Activated T-cell treated with anti-CD3 and anti-CD28 coated beads, Interleukin-2, amount 50 U/mL, for 1 hour (primary cell): ENCODE measurements at places on chromosomes 1 and 21.

GRCh38 chr1:183388735-183389134, 29.4 kb downstream of the NMNAT2 start:
- DNase-seq = no peak

DNA sequence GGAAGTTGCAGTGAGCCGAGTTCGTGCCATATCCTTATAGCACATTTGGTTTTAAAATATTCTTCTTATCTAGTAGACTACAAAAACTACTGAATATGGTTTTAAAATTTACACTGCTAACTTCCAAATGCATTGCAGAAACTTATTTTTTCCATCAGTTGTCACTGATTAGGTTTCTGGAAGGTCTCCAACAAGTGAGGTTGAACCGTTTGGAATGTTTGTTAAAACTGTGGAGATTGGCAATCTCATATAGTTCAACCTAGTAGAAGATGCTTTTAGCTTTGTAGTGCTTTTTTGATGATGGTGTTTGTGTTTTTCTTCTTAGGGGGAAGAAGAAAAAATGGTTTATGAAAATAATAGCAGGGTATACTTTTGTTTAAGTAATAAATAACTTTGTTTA, 12.9 kb downstream of the CENPF start:
- DNase-seq = no peak

DNA sequence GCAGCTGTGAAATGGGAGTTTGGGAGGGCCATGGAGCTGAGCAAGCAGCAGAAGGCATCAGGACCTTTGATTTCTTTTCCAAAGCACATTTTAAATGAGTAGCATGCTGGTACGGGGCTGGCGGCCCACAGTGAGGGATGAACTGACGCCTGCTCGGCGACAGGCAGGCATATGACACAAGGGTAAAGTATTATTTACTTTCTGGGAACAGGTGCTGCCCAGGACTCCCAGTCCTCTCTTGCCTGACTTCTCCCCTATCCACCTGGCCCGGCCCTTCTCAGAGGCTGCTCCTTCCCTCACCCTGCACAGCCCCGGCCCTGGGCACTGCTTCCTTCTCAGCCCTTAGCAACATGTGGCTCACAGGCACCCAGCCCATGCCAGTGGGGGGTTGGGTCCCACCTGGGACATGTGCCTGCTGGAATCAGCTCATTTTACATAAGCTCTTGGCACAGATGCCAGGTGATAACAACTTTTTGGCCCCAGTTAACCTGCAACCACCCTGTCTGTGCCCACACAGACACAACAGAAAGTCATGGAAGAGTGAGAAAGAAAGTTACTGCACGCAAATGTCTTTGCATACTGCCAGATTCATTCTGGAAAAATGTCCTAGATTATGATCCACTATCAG, 112.3 kb upstream of the GADD45A start:
- DNase-seq = no peak

- DNase-seq = no peak
These were observed 150.8 kb upstream of the ERG start for GRCh38 chr21:38649120-38649519.

DNA sequence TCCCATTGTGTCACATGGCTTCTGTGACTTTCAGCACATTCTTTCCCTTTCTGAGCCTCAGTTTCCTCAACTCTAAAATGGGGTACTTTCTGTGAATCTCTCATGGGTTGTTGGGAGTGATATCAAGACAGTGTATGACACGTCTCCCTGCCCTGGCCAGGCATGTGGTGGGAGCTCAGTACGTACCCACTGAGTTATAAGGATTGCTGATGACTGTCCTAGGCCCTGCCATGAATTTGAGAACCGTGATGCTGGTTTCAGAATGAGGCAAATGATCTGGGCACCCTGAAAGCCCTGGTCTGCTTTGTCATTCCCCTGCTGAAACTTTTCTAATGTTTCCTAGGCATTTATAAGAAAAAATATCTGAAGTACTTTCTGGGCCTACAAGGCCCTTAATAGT, 3.6 kb downstream of the ZNF362 start:
- DNase-seq = no peak

DNA sequence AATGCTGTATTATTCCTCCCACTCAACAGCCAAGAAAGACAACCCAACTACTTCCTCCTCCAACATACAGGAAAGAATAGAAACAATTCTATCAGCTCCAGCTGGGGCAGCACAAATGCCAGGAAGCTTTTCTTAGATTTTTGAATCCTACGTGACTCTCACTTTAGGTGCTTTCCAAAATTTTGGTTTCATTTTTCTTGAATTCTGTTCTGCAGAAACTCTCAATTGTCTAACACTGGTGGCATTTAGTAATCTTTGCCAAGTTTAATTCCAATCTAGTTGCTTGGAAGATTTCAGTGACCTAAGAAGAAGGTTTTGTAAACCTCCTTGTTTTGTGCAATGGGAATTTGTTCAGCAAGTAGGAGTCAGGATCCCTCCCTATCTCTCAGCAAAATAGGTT, 37.1 kb upstream of the DOCK7 start:
- no peak for DNase-seq

DNA sequence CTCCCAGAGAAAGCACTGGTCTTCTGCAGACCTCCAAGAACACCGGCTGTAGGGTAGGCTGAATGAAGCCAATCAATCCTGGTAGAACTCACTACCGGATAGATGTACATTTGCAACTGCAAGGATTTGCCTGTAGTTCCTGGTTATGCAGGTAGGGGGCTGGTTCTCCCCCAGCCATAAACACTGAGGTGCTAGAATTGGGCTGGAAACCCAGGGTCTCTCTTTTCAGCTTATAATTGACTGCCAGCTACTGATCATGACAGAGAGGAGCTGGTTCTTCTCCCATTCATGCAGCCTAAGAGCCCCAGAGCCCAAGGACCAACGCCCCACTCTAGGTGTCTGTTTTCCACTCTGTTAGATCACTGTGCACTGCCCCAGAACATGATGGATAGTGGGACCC, 21.5 kb upstream of the MTARC2 start:
- no peak for DNase-seq

DNA sequence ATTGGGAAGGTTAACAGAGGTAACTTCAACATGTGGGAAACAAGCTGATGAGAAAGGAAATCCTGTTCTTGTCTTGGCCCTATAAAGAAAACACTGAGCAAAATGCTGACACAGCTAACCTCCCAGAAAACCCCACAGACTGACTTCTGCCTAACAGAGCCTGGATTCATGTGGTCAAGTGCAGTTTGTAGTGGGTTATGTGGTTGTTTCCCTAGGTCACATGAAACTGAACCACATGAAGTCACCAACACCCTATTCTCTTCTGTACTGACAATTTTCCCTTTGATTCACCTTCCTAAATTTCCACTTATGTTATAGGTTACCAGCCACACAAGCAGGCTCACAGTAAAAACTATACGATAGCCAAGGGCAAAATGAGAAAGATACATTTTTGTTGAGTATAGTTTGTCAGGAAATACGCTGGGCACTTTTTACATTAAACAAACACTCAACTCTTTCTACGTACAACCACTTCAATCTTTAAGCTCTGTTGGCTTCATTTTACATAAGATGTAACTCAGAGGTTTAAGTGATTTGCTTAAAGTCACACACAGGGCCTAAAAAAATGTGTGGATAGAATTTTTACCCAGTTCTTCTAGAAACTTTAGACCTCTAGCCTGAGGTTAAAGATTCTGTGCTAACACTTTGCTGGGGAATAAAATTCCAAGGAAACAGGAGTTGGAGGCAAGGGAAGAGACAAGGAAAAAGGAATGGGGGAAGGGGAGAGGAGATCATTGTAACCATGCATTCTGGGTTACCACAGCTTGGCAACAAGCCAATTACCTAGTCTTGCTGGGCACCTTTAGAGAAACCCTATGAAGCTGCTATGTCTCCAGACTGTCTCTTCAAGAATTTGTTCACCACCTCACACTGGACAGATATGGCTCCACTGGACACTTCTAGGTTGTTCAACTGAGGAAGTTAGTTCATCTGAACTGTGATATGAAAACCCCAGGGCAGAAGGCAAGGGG, 601.6 kb upstream of the USP24 start:
- no peak for DNase-seq

GRCh38 chr1:26391450-26391849, 18.9 kb upstream of the ZNF683 start:
- DNase-seq = no peak

DNA sequence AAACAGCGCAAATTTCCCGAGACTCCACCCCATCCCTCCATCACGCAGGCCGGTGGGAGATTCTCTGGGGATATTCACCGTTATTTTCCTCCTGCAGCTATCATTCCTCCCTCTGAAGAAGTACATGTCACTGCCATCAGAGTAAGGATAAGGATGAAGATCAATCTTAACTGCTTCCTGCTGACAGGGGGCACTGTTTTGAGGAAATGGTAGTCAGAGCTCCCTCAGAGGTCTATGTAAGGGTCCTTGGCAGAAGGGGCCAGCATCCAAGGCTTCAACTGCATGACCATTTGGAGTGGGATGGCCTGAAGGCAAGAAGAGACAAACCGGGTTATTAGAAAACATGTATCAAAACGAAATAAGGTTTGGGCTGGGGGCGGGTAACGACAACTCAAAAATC, 111.5 kb downstream of the KCNK1 start:
- DNase-seq = no peak

GRCh38 chr1:12069623-12070244, 6.6 kb downstream of the TNFRSF8 start:
- no peak for DNase-seq

DNA sequence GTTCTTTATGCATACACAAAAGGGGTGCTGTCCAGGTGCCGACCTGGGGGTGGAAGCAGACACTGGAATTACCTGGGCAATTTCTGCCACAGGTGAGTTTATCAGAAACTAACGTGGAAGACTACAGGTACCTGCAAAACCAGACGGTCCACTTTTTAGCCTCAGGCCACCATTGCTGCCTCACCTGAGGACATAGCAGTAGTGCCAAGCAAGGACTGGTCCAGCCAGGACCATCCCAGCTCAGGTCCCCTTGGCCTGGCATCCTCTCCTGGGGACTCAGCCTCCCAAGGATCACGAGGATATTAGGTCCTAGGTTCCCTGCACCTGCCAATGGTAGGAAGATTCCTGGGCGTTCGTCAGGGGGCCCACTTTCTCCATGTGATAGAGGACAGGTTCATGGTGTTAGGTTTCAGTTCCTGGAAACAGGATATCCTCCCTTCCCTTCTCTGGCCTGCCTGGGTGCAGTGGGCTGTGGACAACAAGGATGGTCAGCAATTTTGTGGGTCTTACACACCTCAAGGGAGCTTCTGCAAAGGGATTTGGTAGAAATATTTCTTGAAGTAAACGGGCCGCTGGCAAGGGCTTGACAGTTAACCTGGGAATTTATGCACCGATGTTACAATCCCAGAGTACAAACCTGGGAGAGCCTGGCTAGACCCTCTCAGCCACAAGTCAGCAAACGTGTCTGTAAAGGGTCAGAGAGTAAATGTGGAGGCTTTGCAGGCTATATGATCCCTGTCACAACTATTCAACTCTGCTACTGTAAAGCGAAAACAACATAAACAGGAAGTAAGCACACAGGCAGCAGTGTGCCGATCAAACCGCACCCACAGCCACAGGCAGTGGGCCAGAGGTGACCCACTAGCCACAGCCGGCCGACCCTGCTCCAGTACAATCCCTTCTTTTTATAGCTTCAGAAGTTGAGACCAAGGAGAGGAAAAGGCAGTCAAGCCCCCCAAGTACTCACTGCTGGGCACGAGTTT, 71.4 kb upstream of the RAB4A start:
- DNase-seq = no peak

GRCh38 chr21:28550057-28550825, 442.4 kb downstream of the LTN1 start:
- no peak for DNase-seq

GRCh38 chr1:21641967-21642739, 27.0 kb downstream of the RAP1GAP start:
- no peak for DNase-seq
